ENCODE measurements at places on chromosomes 3 and 15. TPM values are rescaled to one million over a fixed set of nuclear protein-coding genes. Genes with fewer than 3 reads are reported as not detected.

GRCh38 chr3:164748626-164749025 lies 329.7 kb downstream of the SI start:
- H3K36me3 ChIP-seq: no peaks in the 10 kb centered on the region
- no peak overlapping the region for H3K27ac ChIP-seq
- no peak overlapping the region for H3K4me3 ChIP-seq
- no peaks in the 10 kb centered on the region for H3K27me3 ChIP-seq
- H3K4me1 ChIP-seq: no peaks in the 10 kb centered on the region

The ATP10A gene
- 26.8 TPM for total RNA-seq

- no peaks in the 10 kb centered on the region for H3K27me3 ChIP-seq
- no peak overlapping the region for H3K4me3 ChIP-seq
- no peak for DNase-seq
- no peaks in the 10 kb centered on the region for H3K36me3 ChIP-seq
- no peak overlapping the region for H3K27ac ChIP-seq
These were observed 202.7 kb upstream of the STRIT1 start for GRCh38 chr3:155496206-155496605.

The PROS1 gene
- total RNA-seq: 0.43 TPM

GRCh38 chr15:95302809-95303208 lies 1027.7 kb upstream of the NR2F2 start:
- H3K36me3 ChIP-seq: no peaks in the 10 kb centered on the region
- H3K4me3 ChIP-seq: no peak overlapping the region
- no peak overlapping the region for H3K27ac ChIP-seq
- peaks cover 12% of the 10 kb centered on the region for H3K4me1 ChIP-seq
- H3K27me3 ChIP-seq: peaks cover 57% of the 10 kb centered on the region

GRCh38 chr15:64816452-64816851 lies 9.0 kb downstream of the PIF1 start:
- no peaks in the 10 kb centered on the region for H3K4me1 ChIP-seq
- DNase-seq: no peak
- peaks cover 3% of the 10 kb centered on the region for H3K36me3 ChIP-seq
- H3K4me3 ChIP-seq: no peak overlapping the region

DNA sequence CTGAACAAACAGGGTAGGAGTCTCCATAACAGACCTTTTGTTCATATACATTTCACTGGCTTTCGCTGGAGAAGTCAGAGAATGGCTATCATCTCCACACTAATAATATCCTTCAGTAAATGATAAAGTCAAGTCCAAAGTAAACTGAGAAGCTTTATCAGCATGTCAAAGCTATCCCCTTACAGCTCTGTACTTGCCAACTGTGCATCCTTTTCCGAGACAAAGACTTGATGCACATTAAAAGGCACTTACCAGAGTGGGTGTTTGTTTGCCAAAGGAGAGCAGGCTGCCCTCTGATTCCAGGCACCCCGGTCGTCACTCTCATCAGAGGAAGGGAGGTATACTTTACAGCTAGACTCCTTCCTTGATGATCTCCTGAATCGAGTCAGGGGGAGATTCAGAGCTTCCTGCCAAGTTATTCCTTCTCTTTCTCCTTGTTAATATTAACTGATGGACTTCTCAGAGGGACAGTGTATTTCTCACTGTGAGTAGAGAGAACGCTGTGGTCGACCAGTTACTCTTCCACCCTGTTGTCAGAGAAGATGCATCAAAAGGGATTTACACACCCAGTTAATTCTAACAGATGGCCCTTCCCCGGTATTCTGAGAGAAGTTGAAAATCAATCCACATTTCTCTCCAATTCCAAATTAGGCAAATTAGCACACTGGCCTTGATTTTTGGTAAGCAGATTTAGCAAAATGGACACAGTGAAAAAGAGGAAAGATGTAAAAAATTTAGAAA lies 504.7 kb upstream of the NR2F2 start:
- H3K36me3 ChIP-seq: no peaks in the 10 kb centered on the region
- DNase-seq: no peak
- H3K4me1 ChIP-seq: no peaks in the 10 kb centered on the region
- no peak overlapping the region for H3K4me3 ChIP-seq
- no peaks in the 10 kb centered on the region for H3K27me3 ChIP-seq
- no peak overlapping the region for H3K27ac ChIP-seq

- H3K36me3 ChIP-seq: no peaks in the 10 kb centered on the region
- peaks cover 86% of the 10 kb centered on the region for H3K27me3 ChIP-seq
- H3K4me3 ChIP-seq: no peak overlapping the region
These were observed 2.0 kb downstream of the FOXL2NB start for GRCh38 chr3:138949002-138949418.

DNA sequence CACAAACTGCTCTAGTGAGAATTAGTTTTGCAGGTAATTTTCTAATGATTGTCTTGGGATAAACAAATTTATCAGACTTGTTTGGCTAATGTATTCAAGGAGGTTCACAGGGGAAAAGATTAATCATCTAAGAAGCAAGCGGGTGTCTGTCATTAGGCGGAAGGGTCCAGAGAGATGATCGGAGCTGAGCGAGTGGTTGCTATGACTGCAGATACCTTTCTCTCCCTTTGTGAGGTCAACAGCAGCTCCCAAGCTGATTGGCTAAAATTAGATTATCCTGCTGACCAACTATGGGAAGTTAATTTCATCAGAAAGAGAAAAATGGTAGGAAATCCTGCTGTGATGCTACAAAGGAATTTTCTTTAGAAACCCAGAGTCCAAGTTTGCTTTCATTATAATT lies 276.0 kb downstream of the SOX2 start:
- no peaks in the 10 kb centered on the region for H3K4me1 ChIP-seq
- H3K27me3 ChIP-seq: no peaks in the 10 kb centered on the region
- H3K36me3 ChIP-seq: no peaks in the 10 kb centered on the region
- no peak overlapping the region for H3K27ac ChIP-seq

- no peaks in the 10 kb centered on the region for H3K4me1 ChIP-seq
- no peak for DNase-seq
- H3K27me3 ChIP-seq: no peaks in the 10 kb centered on the region
- no peaks in the 10 kb centered on the region for H3K36me3 ChIP-seq
- no peak overlapping the region for H3K4me3 ChIP-seq
These were observed 398.1 kb downstream of the NR2F2 start for GRCh38 chr15:96728591-96728990.

DNA sequence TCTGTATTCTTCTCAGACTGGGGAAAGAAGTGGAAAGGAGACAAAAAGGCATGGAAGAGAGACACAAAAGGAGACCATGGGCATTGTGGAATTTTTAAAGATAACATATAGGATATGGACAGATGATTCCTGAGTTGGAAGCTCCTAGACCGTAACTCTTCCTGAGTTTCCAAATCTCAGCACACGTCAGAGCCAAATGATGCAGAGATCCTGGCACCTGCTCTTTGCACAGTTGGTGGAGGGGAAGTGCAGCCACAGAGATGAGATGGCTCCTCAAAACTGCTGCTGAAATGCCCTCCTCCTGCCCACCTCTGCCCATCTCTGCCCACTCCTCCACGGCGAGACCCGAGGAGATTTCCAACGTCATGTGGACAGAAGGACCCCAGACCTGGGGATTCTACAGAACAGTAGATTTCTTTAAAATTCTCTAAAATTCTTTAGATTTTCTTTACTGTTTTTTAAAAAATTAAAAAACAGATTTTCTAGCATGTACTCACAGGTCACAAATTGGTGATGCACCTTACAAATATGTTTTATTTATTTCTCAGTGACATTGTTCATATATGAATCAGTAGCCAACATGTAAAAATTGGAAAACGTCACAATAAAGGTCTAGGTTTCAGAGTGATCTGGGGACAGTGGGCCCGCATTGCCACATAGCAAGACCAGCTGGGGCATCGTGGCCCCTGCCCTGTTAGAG lies 8.1 kb downstream of the CPN2 start:
- H3K27me3 ChIP-seq: peaks cover 11% of the 10 kb centered on the region
- no peak overlapping the region for H3K4me3 ChIP-seq
- no peaks in the 10 kb centered on the region for H3K36me3 ChIP-seq
- H3K4me1 ChIP-seq: peaks cover 5% of the 10 kb centered on the region
- H3K27ac ChIP-seq: no peak overlapping the region

The SYNPR gene
- not detected for total RNA-seq

All from activated naive CD8-positive, alpha-beta T cell treated with anti-CD3 and anti-CD28 coated beads for 36 hours (primary cell).